Activated CD4-positive, CD25-positive, alpha-beta regulatory T cell (primary cell): ENCODE measurements at places on chromosomes 12 and 14.

- DNase-seq: no peak
These were observed 4.4 kb upstream of the B4GALNT1 start for GRCh38 chr12:57637364-57637763.

DNA sequence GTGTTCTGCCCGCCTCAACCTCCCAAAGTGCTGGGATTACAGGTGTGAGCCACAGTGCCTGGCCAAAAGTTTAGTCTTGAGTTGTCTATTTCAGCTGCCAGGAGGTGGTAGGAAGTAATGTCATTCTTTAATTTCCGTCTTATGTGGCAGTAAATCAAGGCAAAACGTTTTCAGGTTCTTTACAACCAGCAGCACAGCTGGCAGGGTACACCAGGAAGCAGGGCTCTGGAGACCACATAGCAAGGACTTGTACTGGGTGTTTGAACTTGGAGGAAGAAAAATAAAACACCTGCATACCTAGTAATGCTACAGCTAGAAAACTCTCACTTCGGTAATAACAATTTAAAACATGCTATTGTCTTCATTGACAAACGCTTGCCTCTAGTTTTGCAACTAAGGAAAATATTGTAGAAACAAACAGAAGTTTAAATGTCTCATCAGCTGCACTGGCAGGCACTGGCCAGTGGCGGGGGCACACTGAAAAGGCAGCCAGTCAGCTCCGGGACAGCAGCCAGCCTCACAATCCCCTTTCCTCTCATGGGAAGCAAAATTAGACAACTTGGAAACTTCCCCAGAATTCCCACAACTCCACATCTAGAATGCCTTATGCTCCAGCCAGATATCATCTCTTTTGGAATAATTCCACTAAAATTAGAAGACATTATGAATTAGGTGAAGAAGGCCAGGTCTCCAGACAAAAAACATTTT is 72.2 kb downstream of the CLIP1 start:
- no peak for DNase-seq

- DNase-seq: no peak
These were observed 50.1 kb downstream of the WNK1 start for GRCh38 chr12:802242-803120.

DNA sequence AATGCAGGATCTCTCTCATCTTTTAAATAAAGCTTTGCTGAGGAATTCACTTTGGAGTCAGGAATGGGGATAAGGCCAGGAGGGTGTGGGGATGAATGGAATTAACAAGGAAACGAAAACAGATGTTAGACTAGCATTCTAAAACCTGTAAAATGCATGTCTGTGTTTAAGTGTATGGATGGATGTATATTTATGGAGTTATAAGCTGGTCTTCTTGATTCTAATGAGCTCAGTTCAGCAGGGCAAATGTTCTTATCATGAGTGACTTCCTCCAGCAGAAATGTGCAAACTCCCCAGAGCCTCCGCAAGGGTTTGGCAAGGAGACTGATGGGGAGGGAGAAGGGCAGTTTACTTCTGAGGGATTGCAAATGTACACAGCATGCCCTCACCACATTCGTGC is 149.1 kb downstream of the NTF3 start:
- no peak for DNase-seq

- DNase-seq: no peak
These were observed 76.1 kb upstream of the TMEM263 start for GRCh38 chr12:106879612-106880011.

GRCh38 chr12:8701046-8701660 is 3.4 kb downstream of the RIMKLB start:
- DNase-seq: no peak

GRCh38 chr12:21938879-21939278 is 2.3 kb downstream of the ABCC9 start:
- DNase-seq: no peak

GRCh38 chr12:84840356-84840755 is 72.2 kb downstream of the SLC6A15 start:
- no peak for DNase-seq

DNA sequence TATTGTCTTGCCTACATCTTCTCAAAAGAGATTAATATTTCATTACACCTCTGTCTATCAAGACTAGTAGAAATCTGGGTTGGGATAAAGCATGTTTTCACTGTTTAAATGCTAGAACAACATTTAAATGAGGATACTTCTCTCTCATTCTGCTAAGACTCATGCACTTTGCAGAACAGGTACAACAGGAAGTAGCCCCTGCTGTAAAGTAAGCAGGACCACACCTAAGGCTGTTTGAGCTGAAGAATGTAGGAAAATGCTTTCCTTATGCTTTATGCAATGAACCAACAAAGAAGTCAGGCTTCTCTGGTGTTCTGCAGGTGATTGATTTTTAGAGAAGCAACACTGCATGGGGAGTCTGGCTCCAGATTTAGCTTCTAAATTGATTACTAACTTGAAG is 89.4 kb downstream of the PAX9 start:
- no peak for DNase-seq

DNA sequence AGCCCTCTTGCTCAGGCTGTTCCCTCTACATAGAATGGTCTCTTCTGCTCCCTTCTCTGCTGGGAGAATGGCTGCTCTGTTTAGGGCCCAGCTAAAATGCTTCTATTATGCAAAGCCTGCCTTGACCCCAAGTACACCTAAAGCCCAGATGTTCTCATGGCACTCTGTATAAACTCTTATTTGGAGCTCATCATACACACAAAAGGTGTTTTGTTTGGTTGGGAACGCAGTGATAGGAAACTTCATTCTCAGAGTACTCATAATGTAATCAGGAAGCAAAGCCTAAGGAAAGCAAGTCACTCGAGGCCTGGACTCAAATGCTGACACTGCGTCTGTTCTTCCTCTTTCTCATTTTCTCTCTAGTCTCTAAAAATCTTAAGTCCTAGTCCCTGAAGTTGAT is 38.2 kb upstream of the SYCP3 start:
- no peak for DNase-seq

DNA sequence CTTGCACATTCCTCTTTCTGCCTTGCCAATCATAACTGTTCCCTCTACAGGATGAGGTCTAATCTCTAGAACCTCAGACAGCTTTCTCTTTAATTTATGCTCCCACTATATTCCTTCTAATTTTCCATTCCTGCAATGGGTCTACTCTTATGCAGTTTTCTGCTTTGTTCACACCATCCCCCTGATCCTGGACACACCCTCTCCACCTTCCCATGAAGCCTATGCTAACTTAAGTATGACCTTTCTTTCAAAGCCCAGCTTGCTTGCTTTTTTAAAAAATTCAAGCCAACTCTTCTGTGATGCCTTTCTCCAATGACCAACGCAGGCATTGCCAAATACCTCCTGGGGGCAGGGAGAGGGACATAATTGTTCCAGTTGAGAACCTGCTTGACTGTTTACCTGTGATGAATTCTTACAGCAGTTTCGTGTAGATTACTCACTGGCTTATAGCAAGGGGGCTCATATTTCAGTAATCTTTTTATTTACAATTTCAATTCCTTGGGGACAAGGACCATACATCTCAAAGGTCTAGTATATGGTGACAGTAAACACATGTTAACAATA is 7.8 kb downstream of the SLC38A1 start:
- no peak for DNase-seq

DNA sequence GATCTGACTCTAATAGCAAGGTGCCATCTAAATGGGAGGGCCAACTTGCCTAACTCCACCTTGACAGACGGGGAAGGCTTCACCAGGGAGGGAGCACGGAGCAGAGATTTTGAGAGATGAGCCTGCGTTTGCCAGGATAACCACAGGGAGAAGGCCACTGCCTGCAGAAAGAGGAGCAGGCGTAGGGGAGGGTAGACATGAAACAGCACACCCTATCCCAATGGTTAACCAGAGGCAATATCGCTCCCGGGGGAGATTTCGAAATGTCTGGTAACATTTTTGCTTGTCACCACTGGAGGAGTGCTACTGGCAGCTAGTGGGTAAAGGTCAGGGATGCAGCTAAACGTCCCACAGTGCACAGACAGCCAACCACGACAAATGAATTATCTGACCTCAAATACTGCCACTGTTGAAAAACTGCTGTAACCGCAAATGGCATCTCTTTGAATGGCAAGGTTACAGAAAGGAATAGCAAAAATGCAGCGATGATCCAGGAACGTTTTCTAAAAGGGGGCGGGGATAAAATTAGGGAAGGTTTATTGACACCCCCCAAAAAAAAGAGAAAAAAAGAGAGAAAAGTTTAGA is 126.0 kb upstream of the ATF7IP start:
- no peak for DNase-seq

DNA sequence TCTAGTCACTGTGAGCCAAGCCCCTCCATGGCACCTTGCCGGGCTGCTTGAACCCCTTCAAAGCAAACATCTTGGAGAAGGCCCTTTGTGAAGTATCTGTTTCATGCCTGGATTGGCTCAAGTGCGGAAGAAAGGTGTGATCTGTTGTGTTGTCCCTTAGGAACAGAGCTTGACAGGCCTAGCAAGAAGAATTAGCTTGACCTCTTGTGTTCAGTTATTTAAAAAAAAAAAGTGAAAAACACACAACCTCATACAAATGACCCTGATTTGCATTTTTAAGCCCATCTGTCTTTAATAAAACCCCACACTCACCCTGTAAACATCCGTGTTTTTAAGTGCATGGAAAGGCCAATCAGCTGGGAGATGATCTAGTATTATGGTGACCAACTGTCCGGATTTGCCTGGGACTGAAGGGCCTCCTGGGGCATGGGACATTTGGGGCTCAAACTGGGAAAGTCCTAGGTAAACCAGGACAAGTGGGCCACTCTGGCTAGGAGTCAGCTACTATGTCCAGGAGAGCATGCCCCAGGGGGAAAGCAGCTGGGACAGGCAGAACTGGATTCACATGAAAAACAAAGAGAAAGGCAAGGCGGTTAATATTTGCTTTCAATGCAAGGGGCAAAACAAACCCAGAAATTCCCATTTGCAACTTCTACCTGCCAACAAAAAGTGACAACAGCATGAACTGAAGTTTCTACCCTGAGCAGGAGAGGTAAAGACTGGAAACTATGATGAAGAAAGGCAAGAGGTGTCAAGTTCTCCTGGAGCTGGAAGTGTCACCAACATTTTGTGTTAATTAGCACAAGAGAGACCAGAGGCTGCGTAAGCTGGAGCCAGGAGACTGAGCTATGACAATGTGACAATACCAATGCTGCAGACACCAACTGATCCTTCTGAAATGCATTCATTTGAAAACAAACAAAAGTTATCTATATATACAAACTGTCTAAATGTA is 78.6 kb downstream of the CLMN start:
- no peak for DNase-seq

GRCh38 chr14:82830596-82830995 is 1296.9 kb upstream of the SEL1L start:
- no peak for DNase-seq

- no peak for DNase-seq
These were observed 132.8 kb upstream of the HIF1A start for GRCh38 chr14:61562321-61563161.

- no peak for DNase-seq
These were observed 7.4 kb upstream of the MTA1 start for GRCh38 chr14:105411985-105412770.

DNA sequence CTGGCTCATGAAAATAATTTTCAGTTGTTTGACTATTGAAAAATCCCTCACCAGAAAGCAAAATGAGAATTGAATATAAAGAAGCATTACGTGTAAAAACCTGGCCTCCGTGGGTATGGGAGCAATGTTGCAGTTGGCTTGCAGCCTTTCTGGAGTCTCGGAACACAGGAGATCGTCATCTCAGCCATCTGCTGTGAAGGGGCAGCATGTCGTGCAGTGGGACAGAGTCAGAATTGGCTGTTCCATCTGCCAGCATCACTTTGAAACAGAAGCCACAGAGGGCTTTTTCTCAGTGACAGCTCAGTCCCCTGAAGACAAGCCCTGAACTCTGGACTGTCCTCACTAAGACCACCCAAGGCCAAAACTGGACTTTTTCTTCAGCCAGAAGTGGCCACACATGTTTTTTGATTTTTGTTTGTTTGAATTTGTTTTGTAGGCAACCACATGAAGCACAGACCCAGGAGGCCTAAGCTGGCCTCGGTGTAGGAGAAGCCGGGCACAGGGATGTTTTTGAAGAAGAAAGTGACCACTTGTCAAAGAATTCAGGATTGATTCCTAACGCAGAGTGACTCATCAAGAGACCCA is 170.8 kb upstream of the DYRK2 start:
- no peak for DNase-seq

GRCh38 chr12:41983394-41983793 is 161.3 kb downstream of the GXYLT1 start:
- no peak for DNase-seq

DNA sequence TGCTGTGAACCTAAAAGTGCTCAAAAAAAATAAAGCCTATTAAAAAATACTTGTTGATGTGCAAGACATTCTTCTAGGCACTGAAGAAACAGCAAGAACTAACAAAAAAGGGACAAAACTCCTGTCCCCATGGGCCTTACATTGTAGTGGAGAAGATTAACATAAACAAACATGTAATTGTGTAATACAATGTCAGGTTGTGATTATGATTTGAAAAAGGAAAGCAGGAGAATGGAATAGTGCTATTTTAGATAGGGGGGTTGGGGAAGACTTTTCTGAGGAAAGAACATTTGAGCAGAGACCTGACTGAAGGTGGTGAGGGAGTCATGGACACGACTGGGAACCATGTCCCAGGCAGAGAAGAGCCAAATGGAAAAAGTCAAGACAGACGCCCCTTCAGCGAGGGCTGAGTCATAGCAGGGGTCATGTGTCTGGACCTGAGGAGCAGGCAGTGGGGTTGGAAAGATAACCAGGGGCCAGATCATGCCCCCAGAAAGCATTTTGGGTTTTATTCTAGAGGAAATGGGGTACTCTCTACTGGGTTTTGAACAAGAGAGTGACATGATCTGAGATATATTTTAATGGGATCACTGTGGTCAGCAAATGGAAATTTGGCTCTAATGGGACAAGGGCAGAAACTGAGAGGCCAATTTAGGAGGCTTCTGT is 19.4 kb upstream of the IFNG start:
- no peak for DNase-seq

DNA sequence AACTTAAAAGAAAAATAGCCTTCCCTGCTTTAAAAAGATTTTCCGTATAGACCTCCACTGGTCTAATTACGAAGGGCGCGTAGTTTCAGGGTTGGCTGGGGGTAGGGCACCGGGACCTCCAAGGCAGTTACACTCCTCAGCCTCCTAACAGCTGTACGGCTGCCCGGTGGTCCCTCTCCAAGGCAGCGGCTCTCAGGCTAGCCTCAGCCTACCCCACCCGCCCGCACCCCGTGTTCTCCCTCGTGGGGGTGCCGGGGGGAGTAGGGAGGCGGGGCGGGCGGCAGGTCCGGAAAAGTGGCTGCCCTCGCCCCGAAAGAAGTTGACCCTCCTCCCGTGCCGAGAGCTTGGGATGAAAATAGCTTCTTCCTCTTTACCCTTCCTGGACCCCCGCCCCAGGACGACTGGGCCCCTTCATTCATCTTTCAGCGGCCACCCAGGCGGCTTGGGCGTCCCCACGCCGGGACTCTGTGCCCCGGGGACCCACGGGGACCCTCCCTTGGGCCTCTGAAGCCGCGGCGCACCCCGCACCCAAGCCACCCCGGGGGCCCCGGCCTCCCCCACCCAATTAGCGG is 991 bp upstream of the RCOR1 start:
- DNase-seq: no peak
